ENCODE measurements at places on chromosomes 2 and 18.

GRCh38 chr18:58204776-58205442, 160.9 kb downstream of the NEDD4L start:
- no peak for DNase-seq

DNA sequence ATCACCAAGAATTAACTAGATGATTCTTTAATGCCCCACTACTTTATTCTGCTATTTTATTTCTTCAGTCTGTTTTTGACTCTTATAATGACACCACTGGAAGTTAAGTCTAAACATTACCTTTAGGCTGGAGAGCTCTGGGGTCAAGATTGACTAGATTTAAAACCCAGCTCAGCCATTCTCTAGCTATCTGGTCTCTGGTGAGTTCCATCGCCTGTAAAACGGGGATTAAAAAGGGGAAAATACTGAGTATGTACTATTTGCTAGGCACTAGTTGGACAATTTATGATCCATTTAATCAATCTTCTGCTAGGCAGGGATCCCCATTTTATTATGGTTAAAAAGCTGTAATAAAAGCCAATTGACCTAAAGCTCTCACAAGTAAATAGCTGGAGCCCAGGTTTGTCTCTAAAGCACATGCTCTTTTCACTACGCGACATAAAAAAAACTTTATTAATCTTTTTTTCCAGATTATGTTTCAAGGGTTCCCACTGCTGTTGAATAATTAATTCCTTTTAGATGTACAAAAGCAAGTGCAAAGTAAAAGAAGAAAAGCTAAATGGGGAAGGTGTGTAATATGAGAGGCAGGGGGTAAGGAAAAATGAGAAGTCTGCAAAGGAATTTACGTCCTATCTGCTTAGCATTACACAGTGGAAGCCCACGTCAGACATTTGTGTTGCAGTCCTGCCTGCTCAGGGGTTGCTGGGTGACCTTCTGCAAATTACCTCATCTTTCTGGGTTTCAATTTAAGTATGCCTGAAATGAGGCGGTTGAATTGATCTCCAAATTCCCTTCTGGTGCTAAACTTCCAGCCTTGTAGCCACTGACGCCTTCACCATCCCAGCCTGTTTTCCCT, 918 bp upstream of the NABP1 start:
- peak; percentile 57 for DNase-seq

DNA sequence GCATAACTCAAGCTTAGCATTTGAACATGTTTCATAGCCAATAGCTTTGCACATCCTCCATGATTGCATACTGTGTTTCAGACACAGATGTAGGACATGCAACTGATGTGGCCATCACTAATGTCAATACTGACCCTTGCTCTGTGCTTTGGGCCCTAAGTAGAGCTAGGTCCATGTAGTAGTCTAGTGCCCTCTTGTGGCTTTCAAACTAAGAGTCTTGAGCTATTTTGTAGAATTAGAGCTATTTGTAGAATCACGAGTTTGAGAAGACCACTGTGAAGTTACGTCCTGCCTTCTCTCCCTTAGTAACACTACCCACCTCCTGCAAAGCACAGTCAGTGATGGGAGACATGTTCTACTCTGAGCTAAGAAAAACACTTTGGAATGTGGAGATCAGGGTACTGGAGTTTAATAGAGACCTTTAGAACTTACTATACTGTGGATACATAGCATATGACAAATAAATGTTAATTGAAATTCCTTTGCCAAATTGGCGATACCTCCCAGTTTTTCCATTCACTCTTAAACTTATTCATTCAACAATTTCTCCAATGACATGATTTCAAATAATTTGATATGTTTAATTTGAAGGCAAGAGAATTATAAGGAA, 306.5 kb upstream of the TNP1 start:
- no peak for DNase-seq

- no peak for DNase-seq
Measured at GRCh38 chr2:113025737-113026136, 20.5 kb downstream of the IL36A start.

GRCh38 chr2:33021542-33022227, 74.9 kb downstream of the LTBP1 start:
- DNase-seq, result no peak

DNA sequence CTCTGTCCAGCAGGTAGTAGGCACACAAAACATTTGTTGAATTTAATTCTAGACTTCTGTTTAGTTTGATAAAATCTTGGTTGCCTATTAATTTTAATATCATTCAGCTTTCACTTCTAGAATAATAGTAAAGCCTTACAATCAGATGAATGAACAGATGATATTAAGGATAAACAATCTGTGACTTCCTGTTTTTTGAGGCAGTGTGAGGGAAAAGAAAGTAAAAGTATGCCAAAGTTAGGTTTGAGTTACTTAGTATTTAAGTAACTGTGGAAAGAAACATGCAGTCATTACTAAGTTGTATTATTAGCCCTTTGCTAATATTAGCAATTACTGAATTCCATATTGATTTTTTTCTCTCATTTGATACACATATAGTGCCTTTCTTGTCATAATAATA, 31.5 kb downstream of the EPB41L5 start:
- no peak for DNase-seq

DNA sequence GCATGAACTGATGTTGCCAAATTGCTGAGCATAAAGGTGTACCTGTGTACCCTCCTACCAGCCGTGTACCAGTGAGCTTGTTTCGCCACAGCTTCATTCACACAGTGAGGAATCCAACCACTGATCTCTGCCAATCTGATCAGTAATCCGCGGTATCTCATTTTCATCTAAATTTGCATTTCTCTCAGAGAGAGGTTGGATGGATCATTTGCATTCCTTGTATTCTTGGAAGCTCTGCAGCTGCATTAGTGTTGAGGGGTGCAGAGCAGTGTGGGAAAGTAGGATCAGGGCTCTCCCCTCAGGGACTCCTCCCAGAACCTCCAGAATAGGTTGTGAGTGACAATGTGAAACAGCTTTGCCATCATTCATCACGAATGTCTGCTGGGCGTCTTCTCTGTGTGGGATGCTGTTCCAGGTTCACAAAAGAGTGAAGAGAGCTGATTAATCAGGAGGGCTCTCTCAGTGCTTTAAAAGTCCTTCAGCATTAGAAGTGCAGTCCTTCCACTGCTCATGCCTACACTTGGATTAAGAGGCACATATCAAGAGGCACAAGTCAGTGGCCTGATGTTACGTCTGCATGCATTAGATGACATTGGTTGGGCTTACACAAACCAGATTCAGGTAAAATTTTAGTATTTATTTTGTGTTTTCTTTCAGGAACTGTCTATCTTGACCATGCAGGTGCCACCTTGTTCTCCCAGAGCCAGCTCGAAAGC, 7.5 kb downstream of the MOCOS start:
- DNase-seq, result no peak

DNA sequence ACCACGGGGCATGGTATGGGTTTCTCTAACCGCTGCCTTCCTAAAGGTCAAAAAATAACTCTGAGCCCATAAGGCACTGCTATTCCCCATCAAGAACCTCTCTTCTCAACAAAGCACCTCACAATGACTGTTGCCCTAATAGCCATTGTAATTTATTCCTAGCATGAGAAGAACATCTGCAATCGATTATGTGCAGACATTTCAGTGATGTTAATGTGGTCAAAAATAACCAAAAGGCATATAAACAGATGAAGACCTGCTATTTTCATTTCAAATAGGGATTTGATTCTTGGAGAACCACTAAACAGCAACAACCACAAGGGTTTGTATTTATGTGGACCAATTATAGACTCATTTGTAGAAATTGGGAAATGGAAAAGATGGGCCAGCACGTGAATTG, 356.6 kb downstream of the FBXO15 start:
- DNase-seq, result no peak

GRCh38 chr2:198115201-198115600, 310.8 kb downstream of the PLCL1 start:
- no peak for DNase-seq

DNA sequence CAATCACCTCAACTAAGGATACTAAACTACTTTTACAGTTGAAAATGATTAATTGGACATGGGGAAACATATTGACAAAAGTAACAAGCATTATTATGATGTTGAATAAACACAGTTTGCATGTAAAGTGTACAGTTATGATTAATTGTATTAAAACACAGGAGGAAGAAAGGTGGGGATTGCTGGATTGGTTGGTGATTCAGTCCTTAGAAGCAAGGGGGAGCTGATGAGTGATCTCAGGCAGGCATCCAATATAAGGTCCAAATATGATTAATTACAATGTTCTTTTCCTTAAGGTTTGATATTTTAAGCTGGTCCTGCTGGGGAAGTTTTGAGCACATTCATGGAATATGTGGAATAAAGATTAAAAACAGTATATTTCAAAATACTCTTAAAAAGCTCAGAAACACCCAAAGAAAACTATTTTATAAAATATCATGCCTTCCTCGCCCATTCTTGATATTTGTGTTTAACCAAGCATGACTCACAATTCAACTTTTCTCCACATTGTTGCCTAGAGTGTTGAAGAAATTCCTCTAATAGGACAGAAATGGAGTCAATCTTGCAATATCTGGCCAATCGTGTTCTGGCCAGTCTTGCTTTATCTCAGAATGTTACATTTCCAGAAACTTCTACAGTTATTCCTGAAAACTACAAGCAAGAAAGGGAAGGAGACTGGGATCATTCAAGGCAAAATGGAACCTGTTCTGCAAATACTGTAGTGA, 268.2 kb downstream of the RPIA start:
- DNase-seq, result no peak

DNA sequence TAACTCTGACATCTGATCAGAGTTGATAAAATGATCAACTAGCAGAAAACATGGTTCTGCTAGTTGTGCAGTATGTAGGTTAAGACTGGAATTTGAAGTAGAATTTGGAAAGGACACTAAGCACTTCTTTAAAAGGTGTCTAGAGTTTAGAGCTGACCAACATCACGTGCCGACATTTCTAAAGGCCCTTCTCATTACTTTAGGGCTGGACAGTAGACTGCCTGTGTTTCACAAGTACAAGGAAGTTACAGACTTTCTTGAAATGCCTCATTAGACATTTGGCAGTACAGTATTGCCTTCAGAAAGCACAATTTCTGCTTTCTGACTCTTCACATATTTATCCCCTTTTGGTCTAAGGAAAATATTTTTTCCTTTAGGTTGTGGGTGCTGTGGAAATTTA, 255.3 kb downstream of the ZNF385B start:
- DNase-seq, result no peak

GRCh38 chr2:88483200-88483599, 30.7 kb upstream of the FOXI3 start:
- DNase-seq, result no peak

GRCh38 chr18:78853341-78853740, 126.3 kb upstream of the SALL3 start:
- DNase-seq, result no peak

GRCh38 chr2:218344090-218344754, 12.4 kb upstream of the CATIP start:
- no peak for DNase-seq

- DNase-seq, result no peak
Measured at GRCh38 chr2:30272286-30272685, 41.0 kb downstream of the LBH start.

DNA sequence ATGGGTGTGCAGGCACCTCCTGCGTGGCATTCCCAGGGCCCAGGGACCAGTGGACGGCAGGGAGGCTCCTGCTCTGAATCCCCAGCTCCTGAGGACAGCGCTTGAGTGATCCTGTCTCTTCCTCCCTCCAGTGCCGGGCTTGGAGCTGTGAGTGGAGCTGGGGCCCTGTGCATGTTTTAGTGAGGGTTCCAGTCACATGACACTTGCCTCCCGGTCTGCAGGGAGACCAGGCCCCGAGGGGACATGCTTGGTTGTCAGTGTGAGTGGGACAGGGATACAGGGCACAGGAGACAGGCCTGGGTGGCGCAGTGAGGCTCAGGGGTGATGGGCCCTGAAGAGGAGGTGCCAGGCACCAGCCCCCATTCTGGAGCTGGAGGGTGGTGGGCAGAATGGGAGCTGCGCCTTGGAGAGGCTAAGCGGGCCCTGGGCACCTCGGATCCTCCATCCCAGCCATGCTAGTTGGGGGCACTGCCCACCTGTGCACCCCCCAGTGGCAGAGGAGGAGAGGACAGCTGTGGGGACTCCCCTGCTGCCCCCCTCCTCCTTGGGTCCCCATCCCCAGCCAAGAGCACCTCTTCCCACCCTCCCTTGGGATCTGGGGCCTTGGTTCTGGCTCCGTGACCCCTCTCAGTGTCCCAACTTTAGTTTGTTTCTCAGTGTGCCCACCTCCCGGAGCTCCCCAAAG, 12.0 kb downstream of the ARHGEF4 start:
- DNase-seq, result no peak

GRCh38 chr2:213232649-213233437, 51.4 kb upstream of the SPAG16 start:
- peak; percentile 49 for DNase-seq

GRCh38 chr18:3599861-3600260, 149.9 kb downstream of the TGIF1 start:
- DNase-seq, result no peak

DNA sequence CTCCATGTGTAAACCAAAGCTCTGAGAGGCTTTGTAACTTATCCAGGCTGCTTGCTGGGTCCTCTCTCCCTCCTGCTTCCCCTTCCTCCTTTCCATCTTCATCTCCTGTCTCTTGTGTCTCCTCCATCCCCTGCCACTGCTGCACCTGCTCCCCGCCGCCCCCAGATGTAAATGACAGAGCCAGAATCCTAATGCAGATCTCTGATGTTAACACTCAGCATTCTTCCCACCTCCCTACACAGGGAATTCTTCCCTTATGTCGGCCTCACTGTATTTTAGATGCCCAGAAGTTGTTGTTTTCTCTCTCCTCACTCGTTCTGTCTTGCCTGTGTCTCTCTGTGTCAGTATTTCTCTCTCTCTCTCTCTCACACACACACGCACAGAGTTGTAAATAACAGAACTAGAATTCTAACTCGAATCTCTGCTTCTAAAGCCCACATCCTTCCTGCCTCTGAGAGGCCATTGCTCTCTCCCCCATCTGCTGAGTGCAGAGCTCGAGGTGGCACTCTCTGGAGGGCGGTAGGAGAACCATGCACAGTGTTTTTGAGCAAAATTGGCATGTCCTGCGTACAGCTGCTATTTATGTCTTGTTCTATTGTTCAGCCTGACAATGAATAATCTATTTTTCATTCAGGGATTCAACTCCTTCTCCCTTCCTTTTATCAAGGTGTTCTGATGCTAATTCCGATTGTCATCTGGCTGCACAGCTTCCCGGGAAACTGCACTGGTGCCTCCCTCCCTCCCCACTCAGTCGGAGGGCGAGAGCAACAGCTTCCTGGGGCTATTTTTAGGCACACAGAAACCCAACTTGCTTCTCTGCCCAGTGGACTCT, 219.9 kb downstream of the SH3RF3 start:
- DNase-seq, result peak; percentile 31

DNA sequence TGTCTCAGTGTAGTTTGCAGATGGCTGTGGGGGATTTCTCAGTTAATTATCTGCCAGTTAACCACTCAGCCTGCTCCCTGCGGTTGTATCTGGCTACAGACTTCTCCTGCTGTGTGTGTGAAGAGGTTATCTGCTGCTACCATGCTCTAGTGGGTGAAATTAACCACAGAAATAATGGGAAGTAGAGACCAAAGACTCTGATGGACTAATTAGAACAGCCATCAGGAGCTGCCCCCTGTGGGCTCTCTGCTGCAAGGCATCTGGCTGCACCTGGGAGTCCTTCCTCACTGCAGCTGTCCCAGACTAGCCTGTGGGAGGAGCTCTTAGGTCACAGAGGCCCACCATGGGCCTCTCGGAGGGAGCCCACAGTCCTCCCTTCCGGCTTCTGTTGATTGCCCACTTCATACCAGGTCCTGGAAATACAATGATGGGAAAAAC, 66.6 kb downstream of the CTIF start:
- no peak for DNase-seq

GRCh38 chr2:19299032-19299431, 59.4 kb downstream of the OSR1 start:
- no peak for DNase-seq

- DNase-seq, result no peak
Measured at GRCh38 chr18:28468901-28469300, 292.0 kb upstream of the CDH2 start.

- no peak for DNase-seq
Measured at GRCh38 chr2:155099784-155100183, 401.3 kb downstream of the KCNJ3 start.
